RPMI7951 (cell line): ENCODE measurements at places on chromosomes 2 and 18. TPM values are rescaled to one million over a fixed set of nuclear protein-coding genes. Genes with fewer than 3 reads are reported as not detected.
A peak's percentile ranks its signal among the peaks of the same experiment; 100 is the strongest.

Gene KIF5C
- total RNA-seq: 0.12 and 0.29 TPM in 2 replicates

Gene NCKAP5
- total RNA-seq: 0.49 and 1.1 TPM in 2 replicates

Gene CHST10
- 16.4 and 24.0 TPM in 2 replicates for total RNA-seq

Gene GPBAR1
- total RNA-seq: 0.12 TPM in 1 of 2 replicates, not detected in the other

Gene ERBB4
- not detected in 2 replicates for total RNA-seq

Gene C2orf78
- total RNA-seq: not detected in 2 replicates

DNA sequence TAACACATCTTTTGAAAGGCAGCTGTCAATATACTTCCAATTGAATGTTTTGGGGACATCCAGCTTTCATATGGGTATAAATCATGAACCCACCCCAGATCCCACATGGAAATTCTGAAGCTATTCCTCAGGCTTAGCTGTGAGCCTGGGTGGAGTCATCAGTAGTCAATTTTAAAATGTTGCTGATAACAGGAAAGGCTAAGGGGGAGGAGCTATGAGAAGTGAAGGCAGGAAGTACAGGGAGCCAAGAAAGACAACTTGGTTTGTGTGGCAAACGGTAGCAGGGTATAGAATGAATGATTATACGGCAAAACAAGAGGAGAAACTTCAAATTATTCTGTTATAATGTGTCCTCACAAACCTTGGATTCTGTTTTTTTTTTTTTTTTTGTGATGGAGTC is 108.6 kb downstream of the QPCT start:
- no peak for DNase-seq

GRCh38 chr2:1600191-1601066 is 143.9 kb downstream of the PXDN start:
- peak; percentile 95 for DNase-seq

DNA sequence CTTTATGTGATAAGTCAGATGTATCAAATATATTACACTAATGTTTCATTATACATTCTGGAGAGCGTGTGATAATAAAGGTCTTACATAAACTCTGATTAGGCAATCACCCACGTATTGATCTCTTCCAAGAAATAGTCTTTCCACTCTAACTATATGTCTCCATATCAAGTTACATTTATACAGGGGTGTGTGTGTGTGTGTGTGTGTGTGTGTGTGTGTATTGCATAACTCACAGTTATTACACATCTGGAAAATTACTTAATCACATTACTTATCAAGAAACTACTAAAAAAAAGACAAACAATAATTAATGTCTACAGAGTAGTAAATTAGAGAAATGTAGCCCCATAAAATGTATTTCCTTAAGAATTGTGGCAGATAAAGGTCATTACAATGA is 339.8 kb downstream of the CDH19 start:
- no peak for DNase-seq

- no peak for DNase-seq
Observed at GRCh38 chr18:46320297-46320696, 216.1 kb downstream of the HAUS1 start.

GRCh38 chr2:29218071-29218470 is 102.9 kb downstream of the CLIP4 start:
- DNase-seq: no peak

DNA sequence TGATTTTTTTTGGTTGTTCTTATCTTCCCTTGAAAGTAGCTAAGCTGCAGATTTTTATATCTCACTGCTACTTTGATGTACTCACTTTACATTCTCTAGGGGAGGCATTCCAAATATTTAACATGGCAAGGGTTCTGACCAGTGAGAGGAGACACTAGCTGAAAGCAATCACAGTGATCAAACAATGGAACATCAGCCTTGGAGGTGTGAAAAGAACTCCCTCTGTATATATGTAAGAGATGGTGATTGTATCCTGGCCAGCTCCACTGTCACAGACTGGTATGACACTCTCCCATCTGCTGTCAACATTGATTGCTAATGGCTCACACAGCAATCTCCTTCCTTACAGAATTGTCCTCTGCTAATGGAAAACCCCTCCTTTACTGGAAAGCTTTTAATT is 291.7 kb upstream of the CDH19 start:
- no peak for DNase-seq

DNA sequence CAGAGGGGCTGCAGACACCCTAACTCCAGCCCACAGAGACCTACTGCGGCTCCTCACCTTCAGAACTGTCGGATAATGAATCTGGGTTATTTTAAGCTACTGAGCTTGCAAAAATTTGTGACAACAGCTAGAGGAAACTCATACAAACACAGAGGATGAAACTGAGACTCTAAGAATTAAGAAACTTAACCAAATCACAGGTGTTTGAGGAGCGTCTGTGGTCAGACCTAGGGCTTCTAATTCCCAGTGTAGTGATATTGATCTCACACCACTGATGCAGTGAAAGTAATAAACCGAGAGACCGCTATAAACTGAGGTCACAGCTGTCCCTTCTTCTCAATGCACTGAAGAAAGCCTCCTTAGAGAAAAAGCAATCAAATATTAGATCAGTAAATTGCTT is 110.1 kb downstream of the RGPD3 start:
- no peak for DNase-seq

DNA sequence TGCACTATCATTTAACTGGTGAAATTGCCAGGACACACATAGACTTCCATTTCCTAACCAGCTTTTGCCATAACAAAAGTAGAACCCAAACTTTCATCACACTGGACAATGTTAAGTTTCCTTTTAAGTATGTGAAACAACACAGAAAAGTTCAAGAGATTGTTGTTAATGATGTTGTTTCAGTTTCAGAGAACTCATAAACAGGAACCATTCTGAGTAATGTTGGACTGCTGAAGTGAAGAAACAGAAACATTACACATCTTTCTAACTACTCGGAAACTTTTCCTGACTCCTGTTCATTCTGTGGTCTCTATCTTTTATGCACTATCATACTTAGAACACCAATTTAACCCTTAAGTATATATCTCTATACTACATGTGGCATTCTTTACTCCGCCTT is 179.2 kb downstream of the RIT2 start:
- DNase-seq: no peak

- no peak for DNase-seq
Observed at GRCh38 chr18:58983260-58984155, 118.8 kb downstream of the ZNF532 start.

GRCh38 chr18:23552505-23552904 is 33.8 kb downstream of the NPC1 start:
- no peak for DNase-seq

DNA sequence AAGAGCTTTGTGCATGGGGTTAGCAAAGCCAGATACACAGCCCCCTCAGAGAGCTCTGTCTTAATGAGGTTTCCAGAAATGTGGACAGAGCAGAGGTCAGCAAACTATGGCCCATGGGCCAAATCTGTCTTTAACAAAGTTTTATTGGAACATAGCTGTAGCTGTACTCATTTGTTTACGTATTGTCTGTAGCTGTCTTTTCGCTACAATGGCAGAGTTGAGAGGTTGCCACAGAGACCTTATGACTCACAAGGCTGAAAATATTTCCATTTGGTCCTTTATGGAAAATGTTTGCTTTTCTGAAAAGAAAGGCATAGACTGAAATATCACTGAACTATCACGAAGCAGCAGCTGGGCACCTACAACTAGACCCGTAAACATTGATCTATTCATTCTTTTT is 841.8 kb downstream of the SLC4A3 start:
- peak; percentile 49 for DNase-seq

- no peak for DNase-seq
Observed at GRCh38 chr2:144233317-144233716, 286.6 kb downstream of the ZEB2 start.

DNA sequence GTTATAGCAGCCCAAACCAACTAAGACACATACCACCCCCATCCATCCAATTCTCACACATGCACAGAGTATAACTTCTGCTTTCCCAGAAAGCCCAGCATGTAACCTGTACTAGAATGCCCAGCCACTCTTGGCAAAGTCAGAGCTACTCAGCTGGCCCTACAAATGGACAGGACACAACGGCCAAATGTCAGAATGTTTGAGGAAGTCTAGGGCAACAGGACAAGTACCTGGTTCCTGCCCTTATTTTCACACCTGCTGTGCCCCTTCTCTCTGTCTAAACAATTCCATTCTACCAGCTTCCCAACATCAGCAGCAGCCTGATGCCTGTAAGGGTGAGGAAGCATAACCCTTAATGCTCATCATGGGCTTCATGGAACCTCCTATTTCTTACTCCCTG is 15.1 kb upstream of the BZW1 start:
- DNase-seq: no peak

- no peak for DNase-seq
Observed at GRCh38 chr18:36250827-36251226, 46.7 kb upstream of the FHOD3 start.

- DNase-seq: no peak
Observed at GRCh38 chr18:63106727-63107126, 212.8 kb downstream of the BCL2 start.
